ENCODE measurements at places on chromosomes 4 and X.

DNA sequence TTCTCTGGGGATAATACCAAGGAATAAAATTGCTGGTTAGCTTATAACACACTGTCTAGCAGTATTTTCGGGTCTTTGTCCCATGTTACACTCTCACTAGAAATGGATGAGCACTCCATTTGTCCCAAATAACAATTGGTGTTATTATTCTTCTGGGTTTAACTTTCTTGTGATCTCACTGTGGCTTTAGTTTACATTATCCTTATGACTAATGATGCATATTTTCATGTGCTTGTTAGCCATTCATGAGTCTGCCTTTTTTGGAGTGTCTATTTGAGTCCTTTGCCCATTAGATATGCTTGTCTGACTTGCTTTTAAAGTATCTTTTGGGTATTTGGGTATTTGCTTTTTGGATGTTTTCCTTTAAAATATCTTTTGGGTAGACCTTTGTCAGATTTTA is 372.9 kb upstream of the TENM3 start:
- DNase-seq = no peak

GRCh38 chr4:105474099-105474518 is 247 bp upstream of the PPA2 start:
- DNase-seq = peak; percentile 78

- no peak for DNase-seq
These were observed 62.0 kb downstream of the HTT start for GRCh38 chr4:3136454-3136853.

DNA sequence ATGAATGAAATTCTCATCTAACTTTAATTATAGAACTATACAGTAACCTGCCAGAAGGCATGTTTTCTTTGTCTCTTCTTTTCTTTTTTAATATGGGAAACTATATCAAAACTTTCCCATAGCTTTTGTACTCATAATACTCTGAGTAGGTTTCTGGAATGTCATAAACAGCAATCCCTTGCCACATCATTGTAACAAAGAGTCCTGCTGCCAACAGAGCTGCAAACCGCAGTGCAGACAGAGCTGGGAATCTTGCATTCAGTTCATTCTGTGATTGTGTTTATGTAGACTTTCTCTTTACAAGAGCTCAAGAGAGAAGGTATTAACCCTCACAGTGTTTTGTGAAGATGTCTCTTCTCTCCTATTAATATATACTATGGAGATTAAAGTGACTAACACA is 304.4 kb upstream of the SLIT2 start:
- DNase-seq = no peak

DNA sequence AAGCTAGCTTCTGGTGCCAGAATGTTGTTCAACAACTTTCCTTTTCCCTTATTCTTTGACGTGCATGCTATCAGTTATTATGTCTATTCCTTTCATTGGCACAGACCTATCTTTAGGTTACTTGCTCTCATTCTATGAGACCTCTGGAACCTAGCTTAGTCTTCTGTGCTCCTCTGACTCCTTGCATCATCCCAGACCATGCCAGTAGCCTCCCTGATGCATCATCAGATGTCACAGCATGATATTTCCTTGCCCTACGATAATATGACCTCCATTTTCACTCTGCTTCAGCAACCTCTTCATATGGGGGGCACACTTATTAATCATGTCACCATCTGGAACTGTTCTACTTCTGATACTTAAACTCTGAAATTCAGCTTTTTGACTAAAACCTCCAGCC is 37.2 kb downstream of the CLCN5 start:
- DNase-seq = no peak

DNA sequence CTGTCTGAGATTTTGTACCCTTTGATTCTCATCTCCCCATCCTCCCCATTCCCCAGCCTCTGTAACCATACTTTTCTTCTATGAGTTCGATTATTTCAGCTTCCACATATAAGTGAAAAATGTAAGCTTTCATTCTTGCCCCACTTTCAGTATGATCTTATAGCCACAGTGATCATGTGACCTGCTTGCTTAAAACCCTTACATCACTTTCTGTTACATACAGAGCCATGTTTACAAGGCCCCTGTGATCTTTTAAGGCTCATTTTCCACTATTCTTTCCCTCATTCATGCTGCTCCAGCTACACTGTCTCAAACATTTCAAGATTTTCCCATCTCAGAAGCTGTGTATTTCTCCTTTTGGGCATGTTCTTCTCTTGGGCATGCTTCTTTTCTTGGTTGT is 147.7 kb downstream of the DCK start:
- no peak for DNase-seq

DNA sequence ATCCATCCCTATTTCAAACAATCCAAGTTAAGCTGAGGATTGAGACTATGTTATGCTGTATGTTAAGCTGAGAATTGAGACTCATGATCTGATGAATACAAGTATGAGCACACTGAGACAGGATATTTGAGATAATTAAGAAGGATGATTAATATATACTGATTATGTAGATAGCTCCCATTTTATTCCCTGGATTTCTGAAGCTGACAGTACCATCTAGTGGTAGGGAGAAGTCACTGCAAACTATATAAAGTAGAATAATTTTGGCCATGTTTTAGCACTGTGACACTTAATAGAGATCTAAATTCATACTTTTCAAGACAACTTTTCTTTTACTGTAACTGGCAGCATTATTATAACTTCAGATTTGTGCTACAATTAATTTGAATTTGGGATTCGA is 63.8 kb upstream of the HPRT1 start:
- DNase-seq = no peak

Data from HCT116 (cell line).